ENCODE measurements at places on chromosomes 1 and 21. TPM values are rescaled to one million over a fixed set of nuclear protein-coding genes. Genes with fewer than 3 reads are reported as not detected.

GRCh38 chr1:201714542-201715329 is 114.2 kb upstream of the IPO9 start:
- H3K4me3 ChIP-seq, result no peak overlapping the region
- peaks cover 7% of the 10 kb centered on the region for H3K36me3 ChIP-seq
- peak overlapping the region; percentile 96 for H3K27ac ChIP-seq
- DNase-seq, result peak; percentile 97
- H3K4me1 ChIP-seq, result peaks cover 68% of the 10 kb centered on the region

GRCh38 chr1:27645071-27645415 is 10.1 kb upstream of the FGR start:
- no peak for DNase-seq
- no peak overlapping the region for H3K27ac ChIP-seq
- no peaks in the 10 kb centered on the region for H3K27me3 ChIP-seq
- no peaks in the 10 kb centered on the region for H3K36me3 ChIP-seq
- H3K4me3 ChIP-seq, result no peak overlapping the region

Gene USP16
- 53.5 TPM for total RNA-seq

Gene SIM2
- not detected for total RNA-seq

GRCh38 chr1:214476986-214477870 is 74.2 kb downstream of the PTPN14 start:
- no peak overlapping the region for H3K27ac ChIP-seq
- no peak overlapping the region for H3K4me3 ChIP-seq
- DNase-seq, result no peak
- H3K36me3 ChIP-seq, result no peaks in the 10 kb centered on the region
- no peaks in the 10 kb centered on the region for H3K4me1 ChIP-seq

GRCh38 chr1:79711001-79711431 is 704.5 kb upstream of the ADGRL4 start:
- H3K27me3 ChIP-seq, result no peaks in the 10 kb centered on the region
- no peaks in the 10 kb centered on the region for H3K36me3 ChIP-seq
- DNase-seq, result no peak
- no peaks in the 10 kb centered on the region for H3K4me1 ChIP-seq
- no peak overlapping the region for H3K4me3 ChIP-seq
- H3K27ac ChIP-seq, result no peak overlapping the region

Gene BRDT
- not detected for total RNA-seq

Gene NID1
- 149 TPM for total RNA-seq

GRCh38 chr21:45747802-45748445 is 104.4 kb downstream of the PCBP3 start:
- no peaks in the 10 kb centered on the region for H3K4me1 ChIP-seq
- DNase-seq, result no peak
- H3K27ac ChIP-seq, result no peak overlapping the region
- no peak overlapping the region for H3K4me3 ChIP-seq
- no peaks in the 10 kb centered on the region for H3K36me3 ChIP-seq

- H3K36me3 ChIP-seq, result no peaks in the 10 kb centered on the region
- no peak overlapping the region for H3K27ac ChIP-seq
- H3K27me3 ChIP-seq, result no peaks in the 10 kb centered on the region
- H3K4me3 ChIP-seq, result no peak overlapping the region
Measured at GRCh38 chr1:209291715-209292114, 291.8 kb upstream of the CAMK1G start.

Gene SELENON
- 15.5 TPM for total RNA-seq

DNA sequence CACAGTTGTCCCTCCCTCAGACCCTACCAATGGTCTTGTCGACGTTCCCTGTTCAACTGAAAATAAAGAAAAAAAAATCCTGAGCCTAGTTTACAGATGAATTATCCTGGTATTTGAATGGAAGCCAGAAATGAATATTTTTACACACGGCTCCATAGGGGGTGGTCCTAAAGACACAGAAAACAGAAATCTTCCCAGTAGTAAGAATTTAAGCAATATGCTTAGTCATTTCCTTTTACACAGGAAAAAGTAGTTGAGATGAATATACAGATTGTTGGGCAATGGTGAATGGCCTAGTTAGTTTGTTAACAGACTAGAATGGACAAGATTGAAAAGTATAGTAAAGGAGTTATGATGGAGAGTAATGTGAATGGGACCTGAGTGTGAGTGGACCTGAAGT is 67.4 kb downstream of the RGS18 start:
- H3K27me3 ChIP-seq, result no peaks in the 10 kb centered on the region

GRCh38 chr1:230385158-230385450 is 41.0 kb downstream of the PGBD5 start:
- H3K4me1 ChIP-seq, result no peaks in the 10 kb centered on the region
- DNase-seq, result no peak
- H3K36me3 ChIP-seq, result no peaks in the 10 kb centered on the region
- H3K27ac ChIP-seq, result no peak overlapping the region

- DNase-seq, result peak; percentile 84
- no peaks in the 10 kb centered on the region for H3K36me3 ChIP-seq
- H3K27ac ChIP-seq, result peak overlapping the region; percentile 82
- H3K4me3 ChIP-seq, result peak overlapping the region; percentile 84
- peaks cover 19% of the 10 kb centered on the region for H3K4me1 ChIP-seq
Measured at GRCh38 chr1:231626951-231627614, 493 bp downstream of the DISC1 start.

GRCh38 chr1:93114391-93114790 is 35.3 kb downstream of the MTF2 start:
- H3K27ac ChIP-seq, result no peak overlapping the region
- H3K4me1 ChIP-seq, result peaks cover 15% of the 10 kb centered on the region
- H3K27me3 ChIP-seq, result no peaks in the 10 kb centered on the region
